ENCODE measurements at places on chromosomes 7 and 10.

DNA sequence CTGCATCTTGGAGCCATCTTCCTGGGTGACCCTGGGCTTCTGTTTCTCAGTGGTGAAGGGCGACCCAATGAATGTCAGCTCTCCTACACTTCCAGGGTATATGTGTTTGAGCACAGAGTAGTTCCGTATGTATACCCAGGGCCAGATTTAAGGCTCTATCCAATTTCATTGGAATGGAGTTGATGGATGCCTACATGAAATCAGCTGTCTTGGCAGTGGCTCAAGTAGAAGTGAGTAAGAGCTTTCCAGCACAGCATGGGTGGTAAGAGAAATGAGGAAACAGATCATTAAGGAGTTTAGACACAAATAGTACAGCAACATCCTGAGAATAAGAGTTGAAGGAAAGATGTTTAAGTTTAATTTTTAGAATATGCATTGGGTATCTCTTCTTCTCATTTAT, 433.0 kb downstream of the PAXIP1 start:
- DNase-seq: no peak

DNA sequence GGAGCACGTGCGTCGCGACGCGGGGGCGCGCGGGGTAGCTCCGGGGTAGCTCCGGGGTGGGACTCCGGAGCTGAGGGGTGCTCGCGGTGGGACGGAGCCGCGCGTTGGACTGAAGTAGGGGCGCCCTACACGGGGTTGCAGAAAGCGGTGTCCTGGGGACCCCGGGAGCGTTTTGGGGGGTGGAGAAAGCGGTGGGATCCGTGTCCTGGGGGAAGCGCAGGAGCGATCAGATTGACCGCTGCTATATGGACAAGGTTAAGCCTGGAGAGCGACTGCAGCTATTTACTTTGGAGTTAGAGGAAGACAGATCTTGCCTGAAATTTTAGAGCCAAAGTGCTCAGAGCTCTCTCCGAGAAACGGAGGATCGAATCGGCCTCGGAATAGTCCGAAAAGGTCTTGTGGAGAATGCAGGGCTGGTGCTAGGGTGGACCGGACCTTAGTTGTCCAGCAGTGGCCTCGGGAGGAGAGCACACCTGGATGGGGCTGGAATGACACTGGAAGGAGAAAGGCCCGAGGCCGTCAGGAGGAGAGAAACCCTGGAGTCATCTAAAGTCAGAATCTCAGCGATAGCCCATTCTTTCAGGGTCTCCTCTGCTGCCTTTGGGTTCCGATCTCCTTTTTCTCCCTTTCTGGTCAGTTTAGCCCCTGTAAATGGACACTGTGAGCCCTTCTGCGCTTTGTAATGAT, 564 bp downstream of the PDSS1 start:
- peak; percentile 5 for DNase-seq

- DNase-seq: no peak
These were observed 245.3 kb downstream of the POLR1F start for GRCh38 chr7:19463581-19463980.

GRCh38 chr10:116470768-116471415, 43.2 kb downstream of the PNLIPRP3 start:
- peak; percentile 51 for DNase-seq

- no peak for DNase-seq
These were observed 71.8 kb downstream of the SNX10 start for GRCh38 chr7:26363465-26363864.

- no peak for DNase-seq
These were observed 171.9 kb upstream of the CACNA2D1 start for GRCh38 chr7:82615527-82615926.

- no peak for DNase-seq
These were observed 14.0 kb downstream of the SLC39A12 start for GRCh38 chr10:17965649-17966235.

GRCh38 chr10:81838950-81839349, 36.0 kb upstream of the NRG3 start:
- DNase-seq: peak; percentile 41

All from T47D (cell line).